ENCODE measurements at places on chromosomes 6 and 20.

- no peak for DNase-seq
Observed at GRCh38 chr20:57332105-57333089, 2.8 kb downstream of the SPO11 start.

- no peak for DNase-seq
Observed at GRCh38 chr6:169803816-169804340, 52.5 kb downstream of the ERMARD start.

GRCh38 chr20:20393207-20394120 is 25.6 kb downstream of the INSM1 start:
- DNase-seq: no peak

DNA sequence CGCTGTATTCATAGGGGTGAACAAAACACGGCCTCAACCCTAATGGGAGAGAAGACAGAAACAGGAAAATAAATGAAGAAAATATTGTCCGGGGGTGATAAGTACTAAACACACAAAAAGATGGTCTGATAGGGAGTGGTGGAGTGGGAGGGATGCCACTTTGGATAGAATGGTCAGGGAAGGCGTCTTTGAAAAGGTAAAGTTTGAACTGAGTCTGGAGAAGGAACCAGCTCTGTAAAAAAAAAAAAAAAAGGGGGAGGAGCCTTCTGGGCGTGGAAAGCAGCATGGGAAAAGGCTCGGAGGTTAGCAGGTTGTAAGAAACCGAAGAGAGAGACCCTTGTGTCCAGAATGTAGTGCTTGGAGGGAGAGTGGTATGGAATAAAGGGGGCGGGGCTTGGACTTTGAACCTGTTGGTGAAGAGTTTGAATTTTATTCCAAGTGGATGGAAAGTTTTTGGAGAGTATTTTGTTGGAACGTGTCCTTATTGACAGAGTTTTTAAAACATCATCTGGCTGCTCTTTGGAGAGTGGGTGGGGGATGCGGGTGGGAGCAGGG is 1.8 kb downstream of the CHMP4B start:
- no peak for DNase-seq

DNA sequence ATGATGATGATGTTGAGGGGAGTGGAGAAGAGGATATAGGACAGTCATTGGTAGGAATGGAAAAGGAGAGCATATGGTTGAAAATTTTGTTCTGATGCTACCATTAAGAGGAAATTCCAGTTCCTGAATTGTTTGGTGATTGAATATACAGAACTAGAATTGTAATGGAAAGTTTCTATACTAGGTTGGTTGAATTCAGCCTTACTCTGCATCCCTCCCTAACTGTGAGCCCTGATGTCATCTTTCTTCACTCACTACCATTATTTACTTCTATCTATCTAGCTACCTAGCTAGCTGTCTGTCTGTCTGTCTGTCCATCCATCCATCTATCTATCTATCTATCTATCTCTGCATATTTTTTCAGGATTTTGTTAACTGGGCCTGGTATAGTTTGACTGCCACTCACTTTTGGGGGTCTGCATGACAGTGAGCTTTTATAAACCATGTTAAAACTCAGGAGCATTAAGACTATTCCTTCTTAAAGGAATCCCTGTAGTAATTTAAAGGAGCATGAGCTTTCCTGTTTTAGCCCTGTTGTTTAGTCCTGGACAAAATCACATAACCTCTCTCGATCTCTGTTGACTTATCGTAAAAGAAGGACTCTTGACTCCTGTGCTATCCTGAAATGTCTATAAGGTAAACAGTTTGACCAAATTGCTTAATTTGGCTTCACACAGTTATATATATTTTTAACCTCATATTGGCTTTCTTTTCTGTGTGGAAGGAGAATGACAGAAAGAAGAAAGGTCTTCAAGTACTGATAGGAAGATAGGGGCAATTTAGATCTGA is 71.4 kb downstream of the AKAP7 start:
- no peak for DNase-seq

DNA sequence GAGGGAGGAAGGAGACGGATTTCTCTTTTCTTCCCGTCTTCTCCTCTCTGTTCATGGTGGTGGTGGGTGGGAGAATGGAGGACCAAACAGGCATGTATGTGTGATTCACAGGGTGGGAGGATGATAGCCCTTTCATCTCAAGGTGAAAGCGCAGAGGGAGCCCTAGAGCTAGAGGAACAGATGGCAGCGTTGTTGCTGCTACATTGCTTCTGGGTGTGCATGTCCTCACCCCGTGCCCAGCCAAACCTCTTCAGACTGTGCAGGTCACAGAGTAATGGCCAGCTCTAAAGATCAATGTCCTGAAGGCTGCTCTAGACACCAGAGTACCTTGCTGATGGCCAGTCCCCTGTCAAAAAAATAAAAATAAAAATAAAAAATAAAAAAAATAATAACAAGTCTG is 301.8 kb downstream of the TBC1D7 start:
- no peak for DNase-seq

DNA sequence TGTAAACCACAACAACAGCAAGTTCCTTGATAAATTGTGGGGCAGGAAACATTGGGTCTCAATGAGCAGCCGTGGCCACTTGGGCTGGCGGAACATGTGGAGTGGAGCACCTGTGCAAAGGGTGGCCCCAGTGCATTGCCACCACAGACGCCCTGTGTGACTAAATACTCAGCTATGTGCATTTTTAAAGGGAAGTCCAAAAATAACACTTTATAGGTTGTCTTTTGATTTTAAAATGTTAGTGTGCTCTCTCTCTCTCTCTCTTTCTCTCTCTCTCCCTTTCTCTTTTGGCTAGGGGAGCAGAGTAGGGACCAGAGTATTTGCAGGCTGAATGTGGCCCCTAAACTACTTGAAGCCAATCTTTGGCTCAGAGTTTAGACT is 236.3 kb downstream of the BCAS1 start:
- no peak for DNase-seq

DNA sequence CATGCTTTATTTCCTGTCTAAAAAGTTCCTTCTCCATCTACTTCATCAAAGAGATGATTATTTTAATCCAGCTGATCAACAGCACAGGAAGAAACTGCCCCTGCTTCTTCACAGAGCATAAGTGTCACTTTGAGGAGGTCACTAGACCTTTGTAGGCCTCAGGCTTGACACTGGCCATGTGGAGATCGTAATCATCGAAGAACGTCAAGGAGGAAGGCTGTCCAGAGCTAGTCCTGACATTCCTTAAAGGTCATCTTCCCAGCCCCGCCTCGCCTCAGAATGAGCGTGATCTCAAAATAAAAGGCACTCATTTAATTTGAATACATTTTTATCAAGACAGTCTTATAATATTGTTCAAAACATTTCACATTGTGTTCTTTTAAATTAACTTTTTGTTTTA is 445.7 kb upstream of the CDH4 start:
- DNase-seq: no peak

DNA sequence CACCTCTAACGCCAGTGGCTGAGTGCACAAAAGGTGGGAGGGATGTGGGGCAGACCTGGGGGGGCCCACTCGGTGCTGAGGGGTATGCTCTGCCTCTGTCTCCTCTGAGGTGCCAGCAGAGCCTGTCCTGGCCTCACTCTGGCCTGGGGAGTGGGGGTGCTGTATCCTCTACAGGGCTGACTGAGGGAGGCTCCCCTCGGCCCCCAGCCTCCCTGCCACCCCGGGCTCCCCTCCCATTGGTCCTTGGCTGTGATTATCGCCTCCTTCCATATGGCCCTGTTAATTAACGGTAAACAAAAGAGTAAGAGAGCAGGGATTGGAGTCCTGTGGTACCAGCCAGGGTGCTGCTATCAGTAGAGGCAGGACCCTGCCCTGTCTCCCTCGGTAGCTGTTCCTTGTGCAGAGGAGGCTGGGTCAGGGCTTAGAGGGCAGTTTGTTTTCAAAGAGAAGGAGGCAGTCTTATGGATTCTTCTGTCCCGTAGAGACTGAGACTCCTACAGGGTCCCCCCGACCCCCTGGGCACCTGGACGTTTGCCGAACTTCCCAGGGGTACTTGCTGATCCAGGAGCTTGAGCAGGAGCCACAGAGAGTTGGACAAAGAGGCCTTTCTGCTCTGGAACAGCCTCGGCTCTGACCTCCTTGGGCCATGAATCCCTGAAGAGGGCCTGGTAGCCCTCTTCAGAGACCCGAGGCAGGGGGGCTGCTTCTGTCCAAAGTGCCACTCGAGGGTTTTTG is 1.8 kb downstream of the MYT1 start:
- no peak for DNase-seq

DNA sequence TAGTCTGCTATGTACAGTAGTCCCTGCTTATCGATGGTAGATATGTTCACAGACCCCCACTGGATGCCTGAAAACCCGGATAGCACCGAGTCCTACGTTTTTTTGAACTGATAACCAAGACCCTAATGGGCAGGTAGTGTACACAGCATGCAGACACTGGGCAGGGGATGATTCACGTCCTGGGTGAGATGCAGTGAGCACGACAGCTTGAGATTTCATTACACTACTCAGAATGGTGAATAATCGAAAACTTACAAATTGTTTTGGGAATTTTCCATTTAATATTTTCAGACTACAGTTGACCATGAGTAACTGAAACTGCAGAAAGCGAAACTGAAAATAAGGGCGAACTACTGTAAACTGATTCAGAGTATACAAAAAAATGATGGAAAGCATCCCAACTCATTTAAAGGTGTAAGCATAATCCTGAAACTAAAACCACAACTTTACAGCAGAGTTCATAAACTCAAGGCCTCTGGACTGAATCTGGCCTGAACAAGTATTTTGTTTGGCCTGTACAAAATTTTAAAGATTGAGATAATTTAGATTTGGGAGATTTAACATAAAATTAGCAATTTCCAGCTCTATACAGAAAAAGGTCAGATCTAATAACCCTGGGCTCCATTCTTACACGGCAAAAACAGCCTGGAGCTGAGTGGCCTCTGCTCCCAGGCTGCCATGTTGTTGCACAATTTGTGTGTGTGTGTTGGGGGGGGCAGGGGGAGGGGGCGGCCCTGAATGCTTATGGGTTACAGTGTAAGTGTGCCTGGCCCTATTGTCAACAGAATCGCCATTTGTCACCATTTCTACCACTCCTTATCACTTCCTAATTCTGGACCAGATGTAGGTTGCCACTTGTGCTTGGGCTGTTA is 34.9 kb downstream of the RNF24 start:
- DNase-seq: peak; percentile 60

- DNase-seq: no peak
Observed at GRCh38 chr6:79313254-79313653, 78.8 kb upstream of the HMGN3 start.

All from stimulated activated CD8-positive, alpha-beta memory T cell treated with anti-CD3 and anti-CD28 coated beads, Interleukin-4, amount 100 ng/mL, for 48 hours (primary cell).